ENCODE measurements at places on chromosomes 1 and 21.

DNA sequence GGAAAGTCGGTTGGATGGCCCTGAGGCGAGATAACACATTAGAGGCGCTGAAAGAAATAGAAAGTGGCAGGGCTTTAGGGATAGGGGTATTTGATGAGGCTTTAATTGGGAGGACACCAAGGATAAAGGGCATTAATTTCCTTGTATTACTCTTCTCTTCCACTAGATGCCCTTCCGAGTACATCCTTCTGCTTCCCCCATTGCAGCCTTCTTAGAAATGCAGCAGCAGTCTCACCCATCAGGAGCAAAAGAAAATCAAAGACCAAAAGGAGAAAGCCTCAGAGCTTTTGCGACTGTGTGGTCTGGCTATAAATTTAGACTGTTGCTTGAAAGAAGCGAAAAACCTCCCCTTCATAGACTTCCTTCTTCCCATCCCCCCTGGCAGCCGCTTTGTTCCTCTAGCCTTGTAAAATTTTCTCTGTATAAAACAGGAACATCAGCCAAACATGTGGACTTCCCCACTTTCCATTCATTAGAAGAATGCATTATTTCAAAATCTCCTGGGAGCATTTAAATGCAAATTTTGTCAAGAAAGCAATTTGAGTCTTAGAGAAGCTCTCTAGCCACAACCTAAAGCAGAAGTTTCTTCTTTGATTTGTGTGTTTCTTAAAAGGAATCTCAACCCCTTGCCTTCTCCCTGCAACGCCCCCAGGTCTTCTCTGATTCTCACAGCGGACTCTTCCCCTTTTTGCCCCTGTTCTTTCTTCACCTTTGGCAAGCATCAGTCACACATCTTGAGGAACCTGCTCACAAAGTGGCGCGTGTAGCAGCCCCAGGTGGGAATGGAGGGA is 76.6 kb downstream of the NDUFS5 start:
- no peak for DNase-seq

DNA sequence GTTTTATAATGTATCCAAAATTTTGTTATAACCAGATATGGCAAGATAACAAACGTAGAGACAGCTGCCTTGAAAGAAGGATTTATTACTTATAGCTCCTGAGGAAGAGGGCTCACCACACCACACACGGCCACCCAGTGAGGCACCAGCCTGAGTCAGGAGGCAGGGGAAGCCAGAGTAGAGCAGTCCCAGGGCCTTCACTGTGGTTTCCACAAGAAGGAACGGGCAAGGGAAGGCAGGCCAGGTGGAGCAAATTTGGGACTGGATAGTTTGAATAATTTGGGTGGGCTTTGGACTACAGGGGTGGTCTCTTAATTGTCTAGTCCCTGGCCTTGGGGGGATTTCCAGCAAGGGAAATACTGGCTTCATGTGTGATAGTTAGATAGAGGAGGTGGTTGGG is 72.5 kb downstream of the RRAGC start:
- no peak for DNase-seq

DNA sequence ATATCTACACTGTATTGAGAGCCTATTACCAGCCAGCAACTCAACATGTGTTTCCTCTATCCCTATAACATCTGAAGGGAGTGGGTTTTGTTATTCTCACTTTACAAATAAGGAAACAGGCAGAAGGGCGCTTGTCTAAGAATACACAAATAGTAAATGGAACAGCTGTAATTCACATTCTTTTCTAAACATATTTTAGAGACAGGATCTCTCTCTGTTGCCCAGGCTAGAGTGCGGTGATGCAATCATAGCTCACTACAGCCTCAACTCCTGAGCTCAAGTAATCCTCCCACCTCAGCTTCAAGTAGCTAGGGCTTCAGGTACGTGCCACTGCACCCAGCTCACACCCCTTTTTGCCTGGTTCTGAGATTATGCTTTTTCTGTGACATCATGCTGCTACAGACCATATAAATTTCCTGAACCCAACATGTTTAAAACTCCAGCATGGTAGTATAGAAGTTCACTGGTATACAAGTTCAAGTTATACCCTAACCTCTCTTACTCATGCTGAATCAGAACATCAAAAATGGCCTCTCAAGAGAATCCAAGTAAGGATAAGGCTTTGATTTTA is 8.6 kb upstream of the TACSTD2 start:
- no peak for DNase-seq

GRCh38 chr1:66275083-66275482 is 258.9 kb upstream of the SGIP1 start:
- no peak for DNase-seq

- no peak for DNase-seq
Measured at GRCh38 chr1:209775678-209776077, 8.7 kb downstream of the C1orf74 start.

- no peak for DNase-seq
Measured at GRCh38 chr1:28412731-28413130, 43.2 kb downstream of the PHACTR4 start.

- no peak for DNase-seq
Measured at GRCh38 chr1:72227667-72228066, 54.7 kb downstream of the NEGR1 start.

- DNase-seq, result no peak
Measured at GRCh38 chr1:217721692-217722091, 90.5 kb downstream of the SPATA17 start.
